Stimulated activated CD8-positive, alpha-beta memory T cell treated with anti-CD3 and anti-CD28 coated beads, Interleukin-15, amount 100 ng/mL, for 1 hour (primary cell): ENCODE measurements at places on chromosomes 2 and 18.

DNA sequence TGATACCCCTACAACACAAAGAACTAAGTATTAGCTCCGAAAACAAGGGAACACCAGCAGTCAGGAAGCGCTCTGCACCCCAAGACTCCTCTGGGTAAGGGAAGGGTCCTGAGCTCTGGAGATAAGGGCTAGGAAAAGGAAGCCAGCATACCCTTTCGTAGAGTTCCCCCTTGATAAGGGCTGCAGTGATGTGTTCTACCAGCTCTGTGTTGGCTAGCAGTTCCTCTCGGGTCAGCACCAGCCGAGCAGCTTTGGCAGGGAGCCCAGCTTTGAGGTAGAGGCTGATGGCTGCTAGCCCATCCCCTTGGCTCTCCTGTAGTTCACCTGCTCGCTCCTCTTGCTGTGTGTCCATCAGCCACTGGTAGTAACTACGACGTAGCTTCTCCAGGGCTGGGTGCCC, 18.9 kb downstream of the KRTCAP3 start:
- DNase-seq, result no peak

GRCh38 chr2:100422320-100423055, 5.0 kb upstream of the CHST10 start:
- no peak for DNase-seq

DNA sequence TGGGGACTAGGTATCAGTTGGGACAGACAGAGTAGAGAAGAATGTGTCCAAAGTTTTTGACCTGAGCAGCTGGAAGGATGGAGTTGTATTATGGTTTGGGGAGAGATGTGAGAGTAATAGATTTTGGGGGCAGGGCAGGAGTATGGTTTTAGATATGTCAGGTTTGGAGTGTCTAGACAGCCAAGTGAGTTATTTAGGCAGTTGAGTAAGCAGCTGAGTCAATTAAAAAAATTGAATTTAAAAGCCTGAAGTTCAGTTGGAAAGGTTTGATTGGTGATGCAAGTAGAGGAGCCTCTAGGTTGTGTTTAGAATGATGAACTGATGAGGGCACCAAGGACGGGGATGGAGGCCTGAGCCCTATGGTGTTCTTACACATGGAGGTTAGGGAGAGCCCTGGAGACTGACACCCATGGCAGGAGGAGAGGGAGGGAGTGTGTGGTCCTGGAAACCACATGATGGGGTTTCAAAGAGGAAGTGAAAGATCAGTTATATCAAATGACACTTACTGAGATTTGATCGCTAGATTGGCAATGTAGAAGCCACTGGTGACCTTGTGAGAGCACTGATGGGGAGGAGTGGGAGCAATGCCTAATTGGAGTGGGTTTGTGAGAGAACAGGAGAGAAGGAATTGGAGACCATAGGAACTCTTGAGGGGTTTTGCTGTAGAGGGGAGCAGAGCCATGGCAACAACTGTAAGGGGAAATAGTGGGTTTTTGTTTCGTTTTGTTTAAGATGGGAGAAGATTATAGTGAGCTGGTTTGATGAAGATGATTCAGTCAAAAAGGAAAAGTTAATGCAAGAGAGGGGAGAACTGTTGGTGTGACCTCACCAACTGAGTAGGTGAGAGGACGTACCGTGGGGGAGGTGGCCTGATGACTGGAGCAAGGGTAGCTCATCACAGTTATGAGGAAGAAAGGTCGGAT, 10.3 kb downstream of the ITGA6 start:
- DNase-seq, result no peak

DNA sequence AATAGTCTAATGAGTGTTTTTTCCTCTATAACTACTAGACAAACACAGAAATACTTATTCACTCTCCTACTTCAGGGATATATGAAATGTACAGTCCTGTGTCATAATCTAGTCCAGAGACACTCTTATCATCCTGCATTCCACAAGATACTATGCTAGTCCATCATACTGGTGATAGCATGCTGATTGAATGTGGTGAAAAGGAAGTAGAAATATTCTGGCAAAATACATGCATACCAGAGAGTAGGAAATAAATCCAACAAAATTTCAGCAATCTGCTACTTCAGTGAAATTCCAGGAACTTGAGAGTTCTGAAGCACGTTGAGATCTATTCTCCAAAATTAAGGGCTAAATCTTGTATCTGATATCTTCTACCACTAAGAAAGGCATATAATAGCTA, 353.9 kb downstream of the PID1 start:
- DNase-seq, result no peak

DNA sequence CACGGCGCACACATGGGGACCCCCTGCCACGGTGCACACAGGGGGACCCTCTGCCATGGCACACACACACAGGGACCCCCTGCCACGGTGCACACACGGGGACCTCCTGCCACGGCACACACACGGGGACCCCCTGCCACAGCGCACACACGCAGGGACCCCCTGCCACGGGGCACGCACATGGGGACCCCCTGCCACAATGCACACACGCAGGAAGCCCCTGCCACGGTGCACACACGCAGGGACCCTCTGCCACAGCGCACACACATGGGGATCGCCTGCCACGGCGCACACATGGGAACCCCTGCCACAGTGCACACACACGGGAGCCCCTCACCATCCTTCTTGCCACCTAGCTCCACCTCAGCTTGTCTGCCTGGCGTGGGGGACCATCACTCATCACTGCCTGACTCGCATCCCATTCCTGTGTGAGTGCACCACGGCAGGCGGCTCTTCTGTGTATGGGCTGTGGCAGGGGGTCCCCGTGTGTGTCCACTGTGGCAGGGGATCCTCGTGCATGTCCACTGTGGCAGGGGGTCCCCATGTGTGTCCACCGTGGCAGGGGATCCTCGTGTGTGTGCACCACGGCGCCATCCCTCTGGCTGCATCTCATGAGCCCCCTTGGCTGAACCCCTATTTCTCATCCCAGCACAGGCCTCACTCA, 206.7 kb downstream of the EIPR1 start:
- DNase-seq, result no peak
